DMS79 treated with DMSO at 0.1 percent for 48 hours (cell line): ENCODE measurements at places on chromosomes 16 and 17.

DNA sequence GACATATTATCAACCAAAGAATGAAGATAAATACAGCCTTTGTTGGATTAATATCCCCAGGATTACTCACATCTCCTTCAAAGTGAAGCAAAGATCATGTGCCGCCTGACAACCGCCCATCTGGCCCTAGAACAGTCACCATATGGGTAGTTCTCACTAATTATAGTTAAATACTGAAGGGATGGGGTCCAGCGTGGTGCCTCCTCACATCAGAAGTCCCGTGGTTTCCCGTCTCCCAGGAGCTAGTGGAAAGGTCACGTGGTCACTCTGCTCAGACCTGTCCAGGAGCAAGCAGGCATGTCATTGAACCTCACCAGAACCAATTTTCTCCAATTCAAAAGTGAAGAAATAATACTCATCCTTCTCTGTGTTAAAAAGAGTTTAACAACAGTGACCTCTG is 434.5 kb downstream of the SHISA9 start:
- no peak for DNase-seq

- DNase-seq: no peak
These were observed 1.3 kb upstream of the BAIAP2 start for GRCh38 chr17:81033535-81034167.

GRCh38 chr16:68782198-68783174 is 45.4 kb downstream of the CDH1 start:
- no peak for DNase-seq

DNA sequence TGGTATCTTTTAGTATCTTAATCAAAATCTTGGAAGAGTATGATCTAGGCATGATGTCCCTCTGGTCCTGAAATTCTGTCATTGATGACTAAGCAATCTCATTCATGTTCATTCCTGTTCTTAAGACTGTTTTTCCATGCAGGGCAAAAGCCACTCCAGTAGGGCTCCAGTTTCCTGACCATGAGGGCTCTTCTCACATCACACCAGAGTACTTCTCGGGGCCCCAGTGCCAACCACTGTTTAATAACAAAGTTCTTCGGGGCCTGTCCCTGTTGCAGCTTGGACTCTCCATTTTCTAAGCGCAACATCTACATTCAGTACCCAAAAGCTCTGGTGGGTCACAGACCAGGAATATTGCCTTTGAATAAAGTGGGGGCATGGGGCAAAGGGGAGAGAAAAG is 52.0 kb downstream of the IRX6 start:
- no peak for DNase-seq

GRCh38 chr17:51120357-51120738 is 320 bp downstream of the SPAG9 start:
- peak; percentile 39 for DNase-seq

GRCh38 chr17:81976332-81977210 is 858 bp upstream of the ASPSCR1 start:
- peak; percentile 17 for DNase-seq

DNA sequence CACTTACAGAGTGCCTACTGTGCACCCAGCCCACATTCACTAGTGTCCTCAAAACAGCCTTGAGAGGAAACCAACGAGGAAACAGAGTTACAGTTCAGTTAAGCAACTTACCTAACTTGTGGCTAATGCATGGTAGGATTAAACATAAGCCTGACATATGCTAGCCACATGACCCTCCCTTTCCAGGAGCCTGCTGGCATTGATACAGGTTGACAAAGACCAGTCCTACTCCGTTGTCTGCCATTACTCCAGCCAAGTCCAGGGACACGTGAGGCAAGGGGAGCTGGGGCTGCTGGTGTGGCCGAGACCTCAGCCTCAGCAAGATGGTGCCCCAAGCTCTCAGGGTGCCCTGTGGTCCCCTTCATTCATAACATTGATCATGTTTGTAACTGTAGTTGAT is 37.9 kb downstream of the SNX20 start:
- no peak for DNase-seq

- no peak for DNase-seq
These were observed 12.7 kb downstream of the SYT17 start for GRCh38 chr16:19180741-19181140.

- no peak for DNase-seq
These were observed at the start of gene CTF1 for GRCh38 chr16:30896261-30896888. CTF1 (plus strand) TSS chr16:30896614; CDS start chr16:30896644, 30 bp downstream.

GRCh38 chr16:28087675-28088300 is 24.3 kb upstream of the GSG1L start:
- no peak for DNase-seq

DNA sequence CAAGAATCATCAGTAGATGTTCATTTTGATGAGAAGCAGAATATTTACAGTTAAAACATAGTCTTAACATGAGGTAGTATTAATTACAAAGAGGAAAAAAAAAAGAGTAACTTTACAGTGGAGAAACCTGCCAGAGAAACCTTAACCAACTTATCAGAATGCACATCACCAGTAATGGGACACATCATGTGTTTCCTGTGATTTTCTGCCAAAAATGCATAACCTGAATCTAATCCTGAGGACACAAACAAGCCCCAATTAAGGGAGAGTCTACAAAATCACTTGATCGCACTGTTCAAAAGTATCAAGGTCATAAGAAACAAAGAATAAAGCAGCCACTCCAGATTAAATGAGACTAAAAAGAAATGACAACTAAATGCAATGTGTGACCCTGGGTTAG is 18.2 kb upstream of the QRICH2 start:
- DNase-seq: no peak

DNA sequence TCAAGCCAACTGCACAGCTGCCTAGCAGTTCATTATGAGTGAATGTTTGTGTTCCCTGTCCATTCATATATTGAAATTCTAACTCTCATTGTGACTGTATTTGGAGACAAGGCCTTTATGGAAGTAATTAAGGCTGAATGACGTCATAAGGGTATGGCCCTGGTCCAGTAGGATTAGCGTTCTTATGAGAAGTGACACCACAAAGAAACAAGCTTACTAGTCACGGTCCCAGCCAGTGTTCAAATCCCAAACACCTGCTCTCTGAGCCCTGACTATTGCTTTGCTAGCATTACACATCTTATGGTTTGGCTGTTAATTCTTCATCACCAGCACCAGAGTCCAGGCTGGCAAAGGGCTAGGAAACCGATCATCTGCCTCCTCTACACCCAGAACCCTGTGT is 2.2 kb downstream of the ZNF668 start:
- peak; percentile 6 for DNase-seq

GRCh38 chr17:28385406-28385805 is 13.9 kb downstream of the SARM1 start:
- peak; percentile 45 for DNase-seq

- DNase-seq: no peak
These were observed 127.1 kb upstream of the HS3ST3A1 start for GRCh38 chr17:13728781-13729180.

- no peak for DNase-seq
These were observed 37.4 kb downstream of the TK2 start for GRCh38 chr16:66512272-66513110.

DNA sequence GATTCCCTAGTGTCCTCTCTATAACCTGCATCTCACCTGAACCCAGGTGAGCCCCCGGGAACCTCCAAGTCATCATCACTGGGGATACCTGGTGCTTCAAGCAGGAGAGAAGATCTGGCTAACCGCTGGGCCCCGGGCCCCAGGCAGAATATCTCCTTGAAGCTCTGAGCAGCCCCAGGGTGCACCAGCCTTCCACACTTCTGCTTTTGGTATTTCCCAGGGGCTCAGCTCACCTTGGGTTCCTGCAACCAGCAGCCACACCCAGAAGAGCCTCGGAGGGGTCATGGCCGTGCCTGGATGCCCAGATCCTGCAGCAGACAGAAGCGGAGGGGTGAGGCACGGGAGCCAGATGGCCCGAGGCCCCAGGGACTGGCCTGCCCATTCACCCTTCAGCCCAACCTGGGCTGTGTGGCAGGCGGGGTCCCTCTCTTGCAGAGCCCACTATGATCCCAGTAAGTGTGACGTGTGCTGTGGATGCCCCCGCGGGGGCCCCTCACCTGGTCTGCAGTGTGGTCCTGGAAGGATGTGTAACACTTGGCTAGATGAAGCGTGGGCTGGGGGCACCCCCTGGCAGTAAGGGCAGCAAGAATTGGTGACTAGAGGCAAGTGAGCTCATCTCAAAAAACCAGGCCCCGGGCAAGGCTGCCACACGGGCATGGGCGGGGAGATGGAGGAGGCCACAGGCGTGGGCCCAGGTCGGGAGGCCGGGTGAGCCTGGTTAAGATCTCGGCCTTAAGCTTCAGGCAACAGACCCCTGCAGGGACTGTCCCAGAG is 2.6 kb downstream of the LGALS3BP start:
- DNase-seq: no peak

GRCh38 chr17:6496640-6497441 is 52.6 kb downstream of the PIMREG start:
- DNase-seq: no peak

DNA sequence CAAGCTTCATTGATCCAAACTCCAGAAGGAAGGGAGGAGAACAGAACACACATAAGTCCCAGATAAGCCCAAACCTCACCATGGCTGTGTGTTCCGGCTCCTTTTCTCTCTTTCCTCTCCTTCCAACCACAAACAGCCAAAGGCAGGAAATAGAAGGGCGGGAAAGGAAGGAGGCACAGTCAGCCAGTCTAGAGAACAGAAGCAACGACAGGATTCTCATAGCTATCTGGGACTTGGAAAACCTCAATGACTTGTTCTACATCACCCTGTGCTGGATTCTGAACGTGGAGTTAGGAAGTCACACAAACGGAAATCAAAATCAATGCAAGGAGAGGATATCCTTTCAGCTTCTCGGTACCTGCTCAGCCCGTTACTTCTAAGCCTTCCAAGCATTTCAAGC is 9.0 kb downstream of the CRK start:
- DNase-seq: no peak

DNA sequence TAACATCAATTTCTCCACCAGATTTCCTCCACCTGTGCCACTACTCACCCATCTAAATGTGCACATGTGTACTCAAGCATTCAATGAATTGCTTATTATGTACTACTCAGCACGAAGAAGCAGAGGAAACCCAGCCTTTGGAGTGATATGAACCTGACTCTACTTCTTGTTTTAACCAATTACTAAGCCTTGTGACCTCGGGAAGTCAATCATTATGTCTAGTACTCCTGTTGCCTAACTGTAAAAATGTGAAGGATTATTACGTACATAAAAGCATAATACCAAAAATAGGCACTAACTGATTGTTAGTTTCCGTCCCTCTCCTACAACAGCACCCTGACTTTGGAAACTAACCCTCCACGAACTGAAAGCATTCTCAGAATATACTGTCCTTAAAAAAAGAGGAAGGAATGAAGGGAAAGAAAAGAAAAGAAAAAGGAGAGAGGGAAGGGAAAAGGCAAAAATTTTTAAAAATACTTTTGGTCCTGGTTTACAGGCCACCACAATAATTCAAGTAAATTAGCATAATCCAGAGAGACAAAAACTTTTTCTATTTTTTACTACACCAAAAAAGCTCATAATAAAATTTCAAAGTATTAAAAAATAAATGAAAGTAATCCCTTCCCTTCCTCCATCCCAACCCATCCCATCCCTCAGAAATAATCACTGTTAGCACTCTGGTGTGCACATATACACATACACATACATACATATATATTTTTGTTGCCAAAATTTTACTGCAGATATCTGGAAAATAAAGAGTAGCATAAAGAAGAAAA is 53.6 kb downstream of the KANSL1 start:
- no peak for DNase-seq

DNA sequence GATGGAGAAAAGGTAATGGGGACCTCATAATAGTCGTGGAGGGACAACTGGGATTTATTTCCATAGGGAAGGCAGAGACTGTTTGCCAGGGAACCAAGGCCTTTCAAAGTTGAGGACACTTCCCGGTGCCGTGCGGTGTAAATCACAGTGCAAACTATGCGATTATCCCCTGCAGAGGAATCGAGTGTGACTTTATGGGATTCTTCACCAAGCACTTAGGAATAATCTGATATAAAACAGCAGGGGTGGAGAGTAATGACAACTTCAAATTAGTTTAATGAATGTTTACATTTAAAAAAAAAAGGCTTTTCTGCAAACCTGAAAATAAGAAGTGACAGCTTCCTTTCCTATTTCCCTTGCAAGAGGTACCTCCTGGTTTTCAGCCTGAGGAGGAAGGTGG is 538.2 kb downstream of the MAF start:
- peak; percentile 64 for DNase-seq

DNA sequence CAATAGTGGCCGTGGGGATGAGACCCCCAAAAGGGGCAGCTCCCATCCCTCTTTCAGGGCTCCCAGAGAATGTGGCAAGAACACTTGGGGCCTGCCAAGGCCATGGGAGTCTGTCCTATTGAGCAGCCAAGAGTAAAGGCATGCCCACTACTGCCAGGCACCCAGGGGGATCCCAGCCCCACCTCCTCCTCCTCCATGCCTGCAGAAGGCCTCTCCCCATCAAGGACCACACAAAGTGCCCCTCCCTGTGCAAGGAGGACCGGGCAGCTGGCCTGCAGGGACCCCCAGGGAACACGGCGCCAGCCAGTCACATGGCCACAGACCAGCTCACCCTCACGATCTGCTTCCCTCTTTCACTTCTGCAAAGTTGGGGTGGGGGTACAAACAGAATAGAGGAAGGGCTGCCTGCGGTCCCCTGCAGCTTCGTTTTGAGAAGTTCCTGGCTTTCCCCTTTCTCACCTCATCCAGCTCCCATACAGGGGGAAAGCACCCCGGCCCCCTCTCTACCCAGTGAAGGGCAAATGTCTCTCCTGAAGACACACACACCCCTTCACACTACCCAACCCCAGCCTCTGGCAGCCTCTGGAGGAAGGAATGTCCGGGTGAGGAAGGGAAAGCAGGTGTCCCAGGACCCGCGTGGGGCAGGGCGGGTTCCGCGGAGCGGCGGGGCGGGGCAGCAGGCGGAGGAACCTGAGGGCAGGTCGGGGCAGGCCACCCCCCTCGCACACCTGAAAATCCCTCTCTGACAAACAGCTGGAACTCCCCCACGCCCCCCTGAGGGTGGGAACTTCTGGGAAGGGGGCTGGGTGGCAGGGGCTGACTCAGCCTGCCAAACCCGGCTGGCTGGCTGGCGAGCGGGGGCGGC is 2.0 kb downstream of the PPP1R9B start:
- DNase-seq: peak; percentile 6

- no peak for DNase-seq
These were observed 9.6 kb downstream of the CDC42EP4 start for GRCh38 chr17:73302189-73302588.

- DNase-seq: peak; percentile 7
These were observed 929 bp downstream of the SLC25A11 start for GRCh38 chr17:4938688-4939545.

- no peak for DNase-seq
These were observed 32.4 kb upstream of the EFCAB13 start for GRCh38 chr17:47291242-47291873.

GRCh38 chr17:38943607-38944006 is 18.2 kb downstream of the LASP1NB start:
- DNase-seq: no peak

- no peak for DNase-seq
These were observed 26.4 kb downstream of the CFAP20 start for GRCh38 chr16:58102665-58103392.
